ENCODE measurements at places on chromosomes 1 and 21. TPM values are rescaled to one million over a fixed set of nuclear protein-coding genes. Genes with fewer than 3 reads are reported as not detected.

OPRD1 gene
- total RNA-seq = not detected

DMBX1 gene
- not detected for total RNA-seq

DNA sequence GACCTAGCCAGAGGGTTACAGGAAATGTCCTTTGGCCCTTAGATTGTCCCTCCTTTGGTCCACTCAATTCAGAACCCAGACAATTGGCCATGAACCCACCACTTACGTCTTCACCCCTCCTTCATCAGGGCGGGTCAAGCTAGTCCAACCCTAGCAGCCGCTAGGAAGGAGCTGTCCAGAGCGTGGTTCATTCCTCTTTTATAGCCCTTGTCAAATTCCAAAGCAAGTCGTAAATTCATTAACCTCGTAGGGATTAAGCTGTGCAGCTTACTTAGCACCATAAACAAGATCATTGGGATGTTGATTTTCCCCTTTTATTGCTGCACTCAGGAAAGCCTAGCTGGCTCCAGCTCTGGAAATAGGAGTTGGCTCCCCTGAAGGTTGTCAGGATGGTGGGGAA is 90.1 kb downstream of the TMEM53 start:
- no peak overlapping the region for H3K4me3 ChIP-seq
- H3K27me3 ChIP-seq = peaks cover 2% of the 10 kb centered on the region
- no peak for DNase-seq
- H3K36me3 ChIP-seq = no peaks in the 10 kb centered on the region

DNA sequence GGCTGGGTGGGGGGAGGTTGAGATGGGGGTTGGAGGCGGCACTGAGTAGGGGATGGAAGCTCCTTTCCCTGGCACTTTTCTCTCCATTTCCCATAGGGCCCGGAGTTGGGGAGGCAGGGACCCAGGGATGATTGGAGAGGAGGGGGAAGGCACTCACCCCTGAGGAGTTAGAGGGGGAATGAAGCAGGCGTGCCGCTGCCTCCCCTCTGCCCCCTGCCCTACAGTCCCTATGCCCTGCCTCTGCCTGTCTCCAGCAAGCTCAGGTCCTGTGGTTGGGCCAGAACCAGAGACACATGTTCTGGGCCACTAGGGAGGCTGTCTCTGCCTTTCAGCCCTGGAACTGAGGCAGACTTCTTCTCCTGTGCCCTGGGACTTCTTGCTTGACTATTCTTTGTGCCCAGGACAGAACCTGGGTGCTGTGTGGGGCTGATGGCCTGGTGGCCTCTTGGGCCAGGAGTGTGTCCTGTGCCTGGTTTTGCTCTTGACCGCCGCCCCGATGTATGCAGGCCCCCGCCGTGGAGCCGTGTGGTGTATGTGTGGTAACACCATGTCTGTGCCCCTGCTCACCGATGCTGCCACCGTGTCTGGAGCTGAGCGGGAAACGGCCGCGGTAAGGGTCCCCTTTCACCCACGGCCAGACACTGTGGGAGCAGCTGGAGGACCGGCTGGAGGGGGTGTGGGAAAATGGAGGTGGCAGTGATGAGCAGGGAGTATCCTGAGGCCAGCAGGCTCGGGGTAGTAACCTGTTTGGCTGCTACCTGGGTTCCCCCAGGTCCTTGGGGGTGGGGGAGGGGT is 1.4 kb downstream of the LYPLA2 start:
- H3K27ac ChIP-seq = peak overlapping the region; percentile 97
- H3K36me3 ChIP-seq = peaks cover 46% of the 10 kb centered on the region
- no peaks in the 10 kb centered on the region for H3K27me3 ChIP-seq
- H3K4me1 ChIP-seq = peaks cover 36% of the 10 kb centered on the region
- peak overlapping the region; percentile 95 for H3K4me3 ChIP-seq
- no peak for DNase-seq

OR4F29 gene
- not detected for total RNA-seq

DNA sequence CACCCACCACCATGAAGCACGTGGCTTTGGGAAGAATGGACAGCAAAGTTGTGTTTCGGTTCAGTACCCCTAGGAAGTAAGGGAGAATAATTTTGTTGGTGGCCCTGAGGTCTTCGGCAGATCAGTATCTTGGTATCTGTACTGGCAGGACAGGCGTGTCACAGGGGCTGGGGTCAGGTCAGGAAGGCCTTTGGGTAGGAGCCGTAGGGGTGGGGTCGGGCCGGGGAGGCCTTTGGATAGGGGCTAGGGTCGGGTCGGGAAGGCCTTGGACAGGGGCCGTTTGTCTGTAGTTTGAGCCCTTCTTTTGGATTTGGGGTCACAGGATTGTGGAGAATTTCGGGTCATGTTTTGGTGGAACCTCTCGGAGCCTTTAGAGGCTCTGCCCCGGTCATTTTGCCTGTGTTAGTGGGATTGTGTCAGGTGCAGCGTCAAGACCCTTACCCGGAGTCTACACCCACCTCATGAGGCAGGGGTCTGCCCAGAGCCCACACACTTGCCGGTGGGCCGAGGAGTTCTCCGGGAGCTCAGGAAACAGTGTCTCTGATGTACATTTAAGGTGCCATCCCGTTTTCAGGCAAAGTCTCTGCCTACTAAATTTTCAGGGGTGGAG is 75.3 kb upstream of the COL6A1 start:
- H3K36me3 ChIP-seq = no peaks in the 10 kb centered on the region
- H3K4me3 ChIP-seq = no peak overlapping the region
- H3K27me3 ChIP-seq = no peaks in the 10 kb centered on the region

FMO5 gene
- 0.50 TPM for total RNA-seq

- peaks cover 8% of the 10 kb centered on the region for H3K27me3 ChIP-seq
- H3K4me1 ChIP-seq = peaks cover 46% of the 10 kb centered on the region
- H3K27ac ChIP-seq = no peak overlapping the region
- H3K36me3 ChIP-seq = no peaks in the 10 kb centered on the region
- DNase-seq = no peak
Measured at GRCh38 chr1:154730986-154731489, 123.1 kb upstream of the ADAR start.

FAM151A gene
- total RNA-seq = not detected

CLEC20A gene
- total RNA-seq = not detected

ZC3H12A gene
- 15.1 TPM for total RNA-seq

GRCh38 chr21:42330380-42331371 is 15.5 kb upstream of the TFF3 start:
- no peaks in the 10 kb centered on the region for H3K36me3 ChIP-seq
- no peak overlapping the region for H3K4me3 ChIP-seq
- no peak for DNase-seq

DNA sequence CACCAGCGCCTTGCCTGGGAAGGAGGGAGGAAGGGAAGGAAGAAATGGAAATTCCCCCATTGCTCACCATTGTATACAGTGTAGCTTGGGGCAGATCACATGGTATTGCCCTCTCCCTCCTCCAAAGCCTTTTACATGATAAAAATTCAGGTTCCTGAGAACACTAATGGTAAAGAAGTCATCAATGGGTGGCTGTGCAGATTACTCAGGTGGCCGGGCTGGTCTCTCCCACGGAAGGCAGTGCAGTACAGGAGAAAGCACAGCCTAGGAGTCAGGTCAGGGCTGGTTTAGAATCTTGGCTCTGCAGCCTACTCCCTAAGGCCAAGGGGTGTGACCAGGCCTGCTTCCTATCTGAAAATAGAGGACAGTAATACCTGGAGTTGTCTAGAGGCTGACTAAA is 107.9 kb downstream of the SUSD4 start:
- no peaks in the 10 kb centered on the region for H3K36me3 ChIP-seq
- peaks cover 6% of the 10 kb centered on the region for H3K27me3 ChIP-seq
- no peak for DNase-seq

DNA sequence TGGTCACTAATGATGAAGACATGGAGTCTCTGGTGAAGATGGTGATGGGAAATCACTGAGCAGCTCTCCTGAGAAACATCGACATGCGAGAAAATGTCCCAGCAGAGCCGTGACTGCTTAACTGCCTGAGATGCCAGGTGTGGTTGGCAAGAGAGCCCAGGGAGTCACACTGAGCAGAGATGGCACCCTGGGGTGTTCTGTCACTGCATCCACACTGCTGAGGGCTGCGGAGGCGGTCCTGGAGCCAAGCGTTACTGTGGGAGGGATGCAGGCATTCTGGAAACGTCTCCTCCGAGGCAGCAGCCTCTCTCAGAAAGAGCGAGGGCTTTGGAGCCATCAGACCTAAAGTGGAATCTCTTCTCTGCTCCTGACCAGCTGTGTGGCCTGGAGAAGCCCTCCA is 57.2 kb downstream of the EPHB2 start:
- H3K4me3 ChIP-seq = no peak overlapping the region
- no peaks in the 10 kb centered on the region for H3K4me1 ChIP-seq
- peaks cover 9% of the 10 kb centered on the region for H3K27me3 ChIP-seq

DNA sequence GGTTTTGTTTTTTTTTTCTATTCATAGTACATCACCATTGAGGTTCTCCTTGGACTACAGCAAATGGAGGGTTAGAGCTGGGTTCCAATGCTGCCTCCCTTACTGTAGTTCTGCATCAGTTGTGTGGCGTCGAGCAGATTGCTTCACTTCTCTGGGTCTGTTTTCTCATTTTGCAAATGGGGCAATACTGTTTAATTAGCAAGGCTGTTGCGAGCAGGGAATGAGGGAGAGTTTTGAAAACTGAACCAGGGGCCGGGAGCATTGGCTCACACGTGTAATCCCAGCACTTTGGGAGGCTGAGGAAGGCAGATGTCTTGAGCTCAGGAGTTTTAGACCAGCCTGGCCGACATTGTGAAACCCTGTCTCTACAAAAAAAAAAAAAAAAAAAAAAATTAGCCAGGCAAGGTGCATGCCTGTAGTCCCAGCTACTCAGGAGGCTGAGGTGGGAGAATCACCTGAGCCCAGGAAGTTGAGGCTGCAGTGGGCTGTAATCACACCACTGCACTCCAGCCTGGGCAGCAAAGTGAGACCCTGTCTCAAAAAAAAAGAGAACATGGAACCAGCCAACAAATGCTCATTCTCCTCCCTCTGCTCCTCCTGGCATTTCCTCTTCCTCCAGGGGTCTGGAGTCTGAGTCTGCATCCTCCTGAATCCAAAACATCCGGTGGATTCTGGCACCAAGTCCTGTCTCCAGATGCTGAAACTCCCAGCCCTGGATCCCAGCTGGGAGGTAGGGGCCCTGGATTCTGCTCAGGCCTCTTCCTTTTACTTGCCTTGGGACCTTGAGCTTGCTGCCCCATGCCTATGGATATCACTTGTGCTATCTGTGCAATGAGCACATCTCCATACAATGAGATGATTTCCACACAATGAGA is 3.7 kb upstream of the PLOD1 start:
- H3K4me3 ChIP-seq = no peak overlapping the region
- no peaks in the 10 kb centered on the region for H3K36me3 ChIP-seq
- peaks cover 30% of the 10 kb centered on the region for H3K4me1 ChIP-seq
- no peak overlapping the region for H3K27ac ChIP-seq

DNA sequence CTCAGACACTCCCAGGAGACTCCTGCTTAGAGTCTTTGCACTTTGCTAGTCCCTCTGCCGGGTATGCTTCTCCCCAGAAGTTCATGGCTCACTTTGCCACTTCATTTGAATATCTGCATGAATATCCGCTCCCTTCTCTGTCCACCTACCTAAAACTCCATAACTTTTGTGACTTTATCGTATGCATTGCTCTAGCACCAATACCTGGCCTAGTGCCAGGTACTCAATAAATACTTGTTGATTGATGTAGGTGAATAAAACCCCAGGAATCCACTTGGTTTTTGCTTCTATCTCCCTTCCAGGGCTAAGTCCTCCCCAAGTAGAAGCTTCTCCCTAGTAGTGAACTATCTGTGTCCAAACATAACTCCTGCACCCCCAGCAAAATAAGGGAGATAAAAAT is 27.8 kb upstream of the CTTNBP2NL start:
- H3K4me1 ChIP-seq = peaks cover 4% of the 10 kb centered on the region
- peaks cover 29% of the 10 kb centered on the region for H3K27me3 ChIP-seq
- H3K4me3 ChIP-seq = no peak overlapping the region
- no peaks in the 10 kb centered on the region for H3K36me3 ChIP-seq
- no peak for DNase-seq

DNA sequence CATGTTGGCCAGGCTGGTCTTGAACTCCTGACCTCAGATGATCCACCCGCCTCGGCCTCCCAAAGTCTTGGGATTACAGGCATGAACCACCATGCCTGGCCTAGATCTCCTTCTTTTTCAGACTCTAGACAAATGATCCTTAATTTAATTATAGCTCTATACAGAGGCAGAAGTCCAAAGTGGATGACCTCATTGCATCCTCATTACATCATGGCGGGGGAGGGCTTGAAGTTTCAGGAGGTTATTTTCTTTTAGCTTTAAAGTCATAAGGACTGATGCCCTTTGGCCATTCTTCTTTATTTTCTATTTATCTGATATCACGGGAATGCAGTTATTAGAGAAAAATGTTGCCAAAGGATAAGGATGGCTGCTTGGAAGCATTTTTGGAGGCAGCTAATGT is 14.1 kb upstream of the MARK1 start:
- peaks cover 6% of the 10 kb centered on the region for H3K27me3 ChIP-seq
- no peak for DNase-seq
- H3K27ac ChIP-seq = no peak overlapping the region
- no peaks in the 10 kb centered on the region for H3K4me1 ChIP-seq

GPBP1L1 gene
- 105 TPM for total RNA-seq

DNA sequence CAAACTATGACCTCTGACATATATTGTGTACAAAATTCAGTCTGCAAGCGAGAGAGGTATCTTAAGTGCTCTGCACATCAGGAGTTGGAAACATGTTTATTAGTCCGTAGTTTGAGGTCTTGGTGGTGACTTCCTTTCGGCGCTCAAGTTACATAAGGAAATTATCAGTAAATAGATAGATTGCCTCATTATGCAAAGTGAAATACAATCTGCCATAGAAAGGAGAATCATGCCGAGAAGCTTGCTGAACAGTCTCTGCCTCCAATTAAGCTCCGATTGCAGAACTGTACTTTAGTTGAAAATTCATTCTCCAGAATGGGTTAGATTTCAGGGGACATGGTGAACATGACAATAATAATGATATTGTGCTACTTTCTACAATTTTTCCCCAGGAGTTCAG is 271.8 kb downstream of the BRINP2 start:
- H3K27me3 ChIP-seq = no peaks in the 10 kb centered on the region
- no peaks in the 10 kb centered on the region for H3K4me1 ChIP-seq
- no peaks in the 10 kb centered on the region for H3K36me3 ChIP-seq
- H3K27ac ChIP-seq = no peak overlapping the region
- H3K4me3 ChIP-seq = no peak overlapping the region
- DNase-seq = no peak

BCL10 gene
- total RNA-seq = 26.4 TPM

DNA sequence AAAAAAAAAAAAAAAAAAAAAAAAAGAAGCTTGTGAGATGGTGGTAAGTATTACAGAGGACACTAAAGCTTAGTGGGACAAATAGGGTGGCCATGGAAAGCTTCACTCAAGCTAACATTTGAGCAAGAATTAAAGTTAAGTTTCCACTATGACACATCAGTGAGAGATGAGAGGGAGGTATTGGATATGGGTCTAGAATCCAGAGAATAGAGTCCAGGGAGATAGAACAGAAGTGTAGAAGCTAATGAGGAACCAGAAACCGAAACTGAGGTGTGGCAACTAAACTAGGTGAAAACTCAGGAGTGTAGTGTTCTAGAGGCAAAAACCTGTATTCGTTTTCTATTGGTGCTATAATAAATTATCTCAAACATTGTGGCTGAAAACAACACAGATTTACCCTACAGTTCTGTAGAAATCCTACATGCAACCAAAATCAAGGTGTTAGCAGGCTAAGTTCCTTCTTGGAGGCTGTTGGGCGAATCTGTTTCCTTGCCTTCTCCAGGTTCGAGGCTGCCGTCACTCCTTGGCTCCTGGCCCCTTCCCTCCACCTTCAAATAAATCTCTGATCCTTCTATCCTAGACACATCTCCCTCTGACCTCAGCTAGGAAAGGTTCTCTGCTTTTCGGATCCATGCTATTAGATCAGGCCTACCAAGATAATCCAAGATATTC is 36.2 kb downstream of the PTP4A2 start:
- H3K36me3 ChIP-seq = peaks cover 39% of the 10 kb centered on the region
- peaks cover 19% of the 10 kb centered on the region for H3K4me1 ChIP-seq
- DNase-seq = no peak
- H3K27me3 ChIP-seq = no peaks in the 10 kb centered on the region

Data from activated CD8-positive, alpha-beta T cell treated with anti-CD3 and anti-CD28 coated beads, Interleukin-2, amount 10 ng/mL, durations not matched to agents 7 days and 5 days (primary cell).